NCI-H2171 (cell line): ENCODE measurements at places on chromosomes 6 and 20.

GRCh38 chr20:21643417-21643816 lies 62.0 kb upstream of the PAX1 start:
- DNase-seq: no peak

- DNase-seq: no peak
These were observed 34.2 kb downstream of the PAX1 start for GRCh38 chr20:21739682-21740081.

DNA sequence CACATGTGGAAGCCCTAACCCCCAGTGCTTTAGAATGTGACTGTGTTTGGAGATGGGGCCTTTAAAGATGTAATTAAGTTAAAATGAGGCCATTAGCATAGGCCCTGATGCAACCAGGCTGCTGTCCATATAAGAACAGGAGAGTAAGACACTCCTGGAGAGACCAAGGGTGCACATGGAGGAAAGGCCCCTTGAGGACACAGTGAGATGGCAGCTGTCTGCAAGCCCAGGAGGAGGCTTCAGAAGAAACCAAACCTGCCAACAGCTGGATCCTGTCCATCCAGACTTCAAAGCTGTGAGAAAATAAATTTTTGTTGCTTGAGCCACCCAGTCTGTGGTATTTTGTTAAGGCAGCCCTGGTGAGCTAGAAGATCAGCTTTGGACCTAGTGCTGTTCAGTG lies 16.8 kb upstream of the SNRPB2 start:
- no peak for DNase-seq

DNA sequence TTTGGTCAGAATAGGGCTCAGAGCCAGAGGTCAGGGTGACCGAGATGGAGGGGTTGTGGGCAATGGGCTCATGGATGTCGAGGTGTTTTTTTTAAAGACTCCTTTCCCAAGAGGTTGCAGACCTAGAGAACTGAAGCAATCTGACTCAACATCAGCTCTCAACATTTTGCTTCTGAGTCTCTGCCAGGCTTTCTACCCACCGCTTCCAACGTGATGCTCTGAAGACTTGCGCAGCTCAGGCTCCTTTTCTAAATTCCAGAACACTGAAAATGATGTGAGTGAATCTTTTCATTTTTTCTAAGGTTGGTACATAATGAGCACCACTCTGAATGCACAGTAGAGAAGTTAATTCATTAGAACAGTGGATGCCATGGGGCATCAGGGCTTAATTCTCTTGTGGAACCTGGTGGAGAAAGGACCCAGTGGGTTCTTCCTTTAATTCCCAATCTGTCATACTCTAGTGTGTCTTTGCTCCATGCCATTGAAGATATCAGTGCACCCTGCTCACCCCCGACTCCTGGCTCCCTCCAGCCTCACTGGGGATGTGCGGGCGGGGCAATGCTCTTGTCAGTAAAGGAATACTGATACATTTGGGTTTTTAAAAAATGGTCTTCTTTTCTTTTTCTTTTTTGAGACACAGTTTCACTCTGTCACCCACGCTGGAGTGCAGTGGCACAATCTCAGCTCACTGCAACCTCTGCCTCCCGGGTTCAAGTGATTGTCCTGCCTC lies 17.0 kb upstream of the KIF13A start:
- DNase-seq: no peak

- no peak for DNase-seq
These were observed 27.0 kb upstream of the DTNBP1 start for GRCh38 chr6:15689586-15690482.

DNA sequence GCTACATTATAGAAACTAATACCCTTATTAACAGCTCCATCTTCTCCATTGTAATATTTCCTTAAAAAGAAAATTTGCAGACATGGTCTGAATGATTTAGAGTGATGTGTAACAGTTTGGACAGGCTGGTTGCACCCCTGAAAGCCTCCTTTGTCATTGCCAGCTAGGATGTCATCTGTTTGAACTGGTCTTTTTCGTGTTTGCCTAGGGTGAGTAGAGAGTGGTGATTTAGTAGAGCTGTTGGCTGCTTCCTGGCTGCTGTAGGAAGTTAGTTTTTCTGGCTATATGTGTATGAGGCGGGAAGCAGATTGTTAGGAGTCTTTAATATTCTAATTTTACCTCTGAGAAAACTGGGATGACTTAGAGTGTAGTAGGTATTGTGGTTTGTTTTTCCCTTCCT lies 101.1 kb downstream of the ZFAND3 start:
- no peak for DNase-seq

DNA sequence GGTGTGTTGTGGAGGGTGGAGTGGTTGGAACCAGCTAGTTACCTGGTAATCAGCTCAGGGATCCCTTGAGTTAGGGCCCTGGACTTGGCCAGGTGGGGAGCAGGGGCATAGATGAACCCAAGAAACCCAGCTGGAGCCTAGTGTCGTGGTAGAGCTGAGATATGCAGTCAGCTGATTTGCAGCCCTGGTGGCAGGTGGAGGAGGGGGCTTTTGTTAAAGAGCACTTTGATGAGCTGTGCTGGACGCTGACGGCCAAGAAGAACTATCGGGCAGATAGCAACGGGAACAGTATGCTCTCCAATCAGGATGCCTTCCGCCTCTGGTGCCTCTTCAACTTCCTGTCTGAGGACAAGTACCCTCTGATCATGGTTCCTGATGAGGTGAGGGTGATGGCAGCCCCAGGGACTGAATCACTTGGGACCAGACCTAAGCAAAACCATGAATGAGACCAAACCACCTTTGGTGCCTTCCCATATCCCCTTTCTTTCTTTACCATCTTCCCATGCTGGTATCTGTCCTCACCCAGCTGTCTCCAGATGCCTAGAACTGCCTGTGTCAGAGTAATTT lies 12.7 kb downstream of the DEF6 start:
- no peak for DNase-seq

DNA sequence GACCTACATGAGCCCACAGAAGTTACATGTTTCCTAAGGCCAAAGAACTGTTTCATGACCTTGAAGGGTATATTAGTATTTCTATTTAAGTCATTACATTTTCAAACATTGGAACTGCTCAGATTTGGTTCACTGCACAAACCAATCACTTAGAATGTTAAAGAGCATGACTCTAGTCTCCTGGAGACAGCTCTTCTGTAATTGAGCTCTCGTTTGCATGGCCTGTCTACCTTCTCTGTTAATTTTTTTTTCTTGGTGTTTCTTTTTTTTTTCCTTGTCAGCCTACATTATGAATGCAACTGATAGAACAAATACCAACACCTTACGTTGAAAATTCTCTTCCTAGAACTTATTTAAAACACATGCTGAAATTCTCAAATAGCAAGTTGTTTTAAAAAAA lies 860.2 kb upstream of the MAP3K7 start:
- DNase-seq: no peak

DNA sequence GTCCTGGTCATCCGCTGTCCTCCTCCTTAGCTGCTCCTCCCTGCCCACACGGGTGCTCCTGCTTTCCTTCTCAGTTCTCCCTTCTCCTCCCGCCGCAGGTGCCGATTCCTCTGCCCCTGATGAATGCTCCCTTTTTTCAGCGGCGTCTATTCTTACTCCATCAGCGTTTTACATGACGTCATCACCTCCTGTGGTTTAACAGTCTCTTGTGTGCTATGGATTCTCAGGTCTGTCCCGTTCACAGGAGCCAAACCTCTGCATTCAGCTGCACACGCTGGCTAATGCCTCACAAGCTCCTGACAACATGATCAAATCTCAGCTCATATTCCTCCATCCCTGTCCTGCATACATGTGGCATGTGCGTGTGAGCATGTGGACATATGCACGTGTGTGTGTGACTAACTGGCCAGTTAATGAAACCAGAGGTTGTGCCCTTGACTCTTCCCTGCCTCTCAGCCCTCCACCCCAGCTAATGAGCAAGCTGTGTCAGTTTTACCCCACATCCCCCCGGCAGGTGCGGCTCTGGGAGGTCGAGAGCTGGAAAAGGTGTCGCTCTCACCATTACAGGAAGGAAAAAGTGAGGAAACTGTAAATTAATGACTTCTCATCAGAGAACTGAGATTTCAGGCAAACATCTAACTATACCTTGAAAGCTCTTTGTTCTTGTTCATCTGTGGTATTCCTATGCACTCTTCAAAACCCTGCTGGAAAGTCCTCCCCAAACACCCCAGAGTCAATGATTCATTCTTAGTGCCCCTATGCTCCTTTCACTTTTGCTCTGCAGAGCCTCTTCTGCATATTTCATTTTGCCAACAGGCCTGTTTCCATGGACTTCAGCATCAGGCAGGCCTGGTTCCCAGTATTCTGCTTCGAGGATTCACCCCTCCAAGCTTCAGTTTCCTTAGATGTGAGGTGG lies 163.1 kb downstream of the TTLL2 start:
- DNase-seq: no peak
